ENCODE measurements at places on chromosomes 5 and 9.

- no peak for DNase-seq
These were observed 94.9 kb downstream of the PCDH1 start for GRCh38 chr5:141783005-141783946.

- no peak for DNase-seq
These were observed 33.3 kb upstream of the CDKN2AIPNL start for GRCh38 chr5:134444941-134445471.

DNA sequence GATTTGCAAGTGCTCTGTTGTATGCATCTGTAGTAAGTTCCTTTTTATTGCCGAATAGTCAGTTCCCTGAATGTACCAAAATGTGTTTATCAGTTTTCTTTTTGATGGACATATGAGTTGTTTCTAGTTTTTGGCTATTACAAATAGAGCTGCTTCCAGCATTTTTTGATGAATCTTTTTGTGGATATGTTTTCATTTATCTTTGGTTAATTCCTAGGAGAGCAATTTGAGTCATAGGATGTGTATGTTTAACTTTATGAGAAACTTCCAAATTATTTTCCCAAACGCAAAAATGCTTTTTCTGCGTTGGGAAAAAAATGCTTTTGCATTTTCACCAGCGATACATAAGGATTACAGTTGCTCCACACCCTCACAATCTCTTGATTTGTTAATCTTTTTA, 287.7 kb downstream of the FER start:
- no peak for DNase-seq

DNA sequence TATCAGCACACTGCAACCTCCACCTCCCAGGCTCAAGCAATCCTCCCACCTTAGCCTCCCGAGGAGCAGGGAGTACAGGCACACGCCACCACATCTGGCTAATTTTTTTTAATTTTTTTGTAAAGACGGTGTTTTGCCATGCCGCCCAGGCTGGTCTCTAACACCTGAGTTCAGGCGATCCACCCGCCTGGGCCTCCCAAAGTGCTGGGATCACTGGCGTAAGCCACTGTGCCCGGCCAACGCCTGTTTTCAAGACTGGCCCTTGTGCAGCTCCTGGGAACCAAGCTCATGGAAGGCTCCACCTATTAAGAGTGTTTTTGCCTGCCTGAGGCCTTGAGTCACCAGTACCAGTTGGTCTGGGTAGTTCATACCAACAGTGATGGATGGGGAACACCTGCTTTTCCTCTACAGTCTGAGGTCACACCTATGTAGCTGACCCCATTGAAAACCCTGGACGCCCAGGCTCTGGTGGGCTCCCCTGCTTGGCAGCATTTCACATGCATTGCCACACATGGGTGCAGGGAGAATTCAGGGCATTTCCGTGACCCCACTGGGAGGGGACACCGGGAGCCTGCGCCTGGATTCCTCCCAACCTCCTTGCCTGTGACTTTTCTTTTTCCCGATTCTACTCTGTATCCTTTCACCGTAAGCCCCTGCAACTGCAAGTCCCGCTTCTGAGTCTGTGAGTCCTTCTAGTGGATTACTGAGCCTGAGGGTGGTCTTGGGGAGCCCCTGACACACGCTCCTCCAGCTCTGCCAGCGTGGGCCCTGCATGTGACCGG, 63.5 kb downstream of the ZNF354C start:
- DNase-seq: peak; percentile 1

GRCh38 chr5:173719731-173720082, 103.3 kb upstream of the BOD1 start:
- no peak for DNase-seq

- DNase-seq: no peak
These were observed 23.4 kb upstream of the IGFBPL1 start for GRCh38 chr9:38447703-38448102.

All from activated gamma-delta T cell treated with Interleukin-2 at 50 U/mL for 16 hours (primary cell).